Mesenchymal stem cell (in vitro differentiated cells and primary cell): ENCODE measurements at places on chromosomes 4 and X.

DNA sequence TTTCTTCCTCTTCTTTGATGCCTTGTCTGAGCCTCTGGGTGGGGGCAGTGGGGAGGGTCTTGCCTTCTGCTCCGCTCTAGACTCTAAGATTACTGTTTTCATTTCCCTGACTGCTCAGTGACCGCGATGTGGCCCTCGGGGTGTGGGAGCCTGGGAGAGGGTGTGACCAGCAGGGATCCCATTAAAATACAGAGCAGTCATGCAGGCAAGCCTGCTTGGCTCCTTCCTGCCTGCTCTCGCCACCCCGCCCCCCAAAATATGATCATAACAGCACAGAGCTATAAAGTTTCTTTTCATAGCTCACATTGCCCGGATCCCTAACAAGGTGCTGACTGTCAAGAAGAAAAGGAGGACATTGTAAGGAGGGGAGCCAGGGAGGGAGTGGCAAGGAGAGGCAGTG lies 332.9 kb downstream of the RAB28 start:
- DNase-seq: no peak

DNA sequence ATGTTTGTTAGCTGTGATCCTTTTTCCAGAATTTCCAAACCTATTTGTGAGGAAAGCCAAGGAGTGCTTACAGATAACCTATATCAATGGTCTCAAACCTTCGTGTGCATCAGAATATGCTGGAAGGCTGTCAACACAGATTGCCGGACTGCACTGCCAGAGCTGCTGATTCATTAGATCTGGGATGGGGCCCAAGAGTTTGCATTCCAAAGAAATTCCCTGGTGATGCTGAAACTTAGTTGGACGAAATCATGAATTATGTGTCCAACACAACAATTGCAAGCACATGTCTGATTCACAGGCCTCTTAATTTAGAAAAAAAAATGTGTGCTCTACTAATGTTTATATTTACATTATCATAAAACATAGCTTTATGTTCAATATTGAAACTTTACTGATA lies 544.0 kb upstream of the AMOT start:
- peak; percentile 50 for DNase-seq

GRCh38 chr4:33116871-33117270 lies 2396.7 kb downstream of the PCDH7 start:
- DNase-seq: no peak

DNA sequence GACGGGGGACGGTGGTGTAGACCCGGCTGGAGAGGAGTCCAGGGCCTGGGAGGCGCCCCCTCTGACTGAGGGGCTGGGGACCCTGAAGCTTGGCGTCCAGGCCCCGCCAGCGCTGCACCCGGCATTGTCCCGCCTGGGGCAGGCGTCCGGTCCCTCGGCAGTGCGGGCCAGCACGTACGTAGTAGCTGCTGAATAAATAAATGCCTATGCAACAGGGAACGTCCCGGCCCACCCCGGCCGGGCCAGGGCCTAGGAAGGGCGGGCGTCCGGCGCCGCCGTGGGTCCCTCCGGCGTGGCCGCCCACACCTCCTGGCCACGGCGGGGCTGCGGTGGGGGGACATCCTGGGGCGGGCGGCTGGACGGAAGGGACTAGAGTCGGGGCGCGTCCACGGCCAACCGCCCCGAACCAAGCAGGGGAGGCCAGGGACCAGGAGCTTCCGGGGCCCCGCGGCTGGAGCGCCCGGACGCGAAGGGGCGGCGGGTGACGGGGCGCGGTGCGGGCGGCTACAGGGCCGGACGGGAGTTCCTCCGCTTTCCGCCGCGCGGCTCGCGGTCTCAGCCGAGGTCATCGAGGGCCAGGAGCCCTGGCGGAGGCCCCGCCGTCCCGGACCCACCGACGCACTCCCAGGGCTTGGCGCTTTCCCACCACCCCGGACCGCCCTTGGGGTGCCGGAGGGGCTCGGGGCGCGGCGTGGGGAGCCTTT lies 886 bp upstream of the WWC2 start:
- peak; percentile 72 for DNase-seq

DNA sequence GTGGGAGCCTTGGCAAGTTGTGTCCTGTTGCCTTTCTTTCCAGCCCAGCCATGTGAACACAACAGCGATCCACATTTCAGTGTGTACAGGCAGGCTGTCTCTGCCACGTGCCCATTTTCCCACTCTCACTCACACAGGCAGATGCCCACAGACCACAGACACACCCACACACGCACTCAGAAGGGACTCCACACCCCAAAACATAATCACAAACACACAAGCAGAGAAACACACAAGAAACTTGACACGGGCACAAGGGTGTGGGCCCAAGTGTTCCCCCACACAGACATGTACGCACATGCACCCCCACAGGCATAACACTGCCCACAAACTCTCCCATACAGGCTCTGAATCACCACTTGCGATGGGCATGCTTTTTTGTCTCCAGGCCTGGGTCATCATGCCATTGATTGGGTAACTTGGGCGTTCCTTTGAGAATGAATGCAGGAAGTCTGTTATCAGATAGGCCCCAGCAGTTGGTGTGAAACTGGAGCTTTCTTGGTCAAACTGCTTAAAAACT lies 84.3 kb downstream of the NBDY start:
- DNase-seq: peak; percentile 76
